ENCODE measurements at places on chromosomes 2 and 18.

DNA sequence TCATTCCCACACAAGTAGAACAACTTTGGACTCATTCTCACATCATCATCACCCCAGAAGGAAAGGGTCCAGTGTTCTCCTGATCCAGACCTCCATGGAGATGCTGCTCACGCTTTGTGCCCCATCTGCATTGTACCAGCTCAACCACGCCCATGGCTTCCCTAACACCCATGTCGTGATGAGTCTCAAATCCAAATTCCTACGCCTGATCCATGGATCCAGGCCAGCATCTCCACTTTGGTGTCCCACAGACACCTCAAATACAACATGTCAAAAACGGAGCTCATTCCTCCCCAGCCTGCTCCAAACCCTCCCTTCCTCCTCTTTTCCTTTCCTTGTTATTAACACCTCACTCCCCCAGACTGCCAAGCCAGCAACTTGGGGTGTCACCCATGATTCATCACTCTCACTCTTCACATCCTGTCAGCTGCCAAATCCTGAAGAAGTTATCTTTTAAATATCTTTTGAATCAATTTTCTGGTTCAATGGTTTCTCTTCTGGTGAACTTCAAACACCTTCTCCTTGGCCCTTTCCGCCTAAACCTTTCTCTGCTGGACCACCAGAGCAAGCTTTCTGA lies 30.2 kb upstream of the FAM124B start:
- no peak for DNase-seq

DNA sequence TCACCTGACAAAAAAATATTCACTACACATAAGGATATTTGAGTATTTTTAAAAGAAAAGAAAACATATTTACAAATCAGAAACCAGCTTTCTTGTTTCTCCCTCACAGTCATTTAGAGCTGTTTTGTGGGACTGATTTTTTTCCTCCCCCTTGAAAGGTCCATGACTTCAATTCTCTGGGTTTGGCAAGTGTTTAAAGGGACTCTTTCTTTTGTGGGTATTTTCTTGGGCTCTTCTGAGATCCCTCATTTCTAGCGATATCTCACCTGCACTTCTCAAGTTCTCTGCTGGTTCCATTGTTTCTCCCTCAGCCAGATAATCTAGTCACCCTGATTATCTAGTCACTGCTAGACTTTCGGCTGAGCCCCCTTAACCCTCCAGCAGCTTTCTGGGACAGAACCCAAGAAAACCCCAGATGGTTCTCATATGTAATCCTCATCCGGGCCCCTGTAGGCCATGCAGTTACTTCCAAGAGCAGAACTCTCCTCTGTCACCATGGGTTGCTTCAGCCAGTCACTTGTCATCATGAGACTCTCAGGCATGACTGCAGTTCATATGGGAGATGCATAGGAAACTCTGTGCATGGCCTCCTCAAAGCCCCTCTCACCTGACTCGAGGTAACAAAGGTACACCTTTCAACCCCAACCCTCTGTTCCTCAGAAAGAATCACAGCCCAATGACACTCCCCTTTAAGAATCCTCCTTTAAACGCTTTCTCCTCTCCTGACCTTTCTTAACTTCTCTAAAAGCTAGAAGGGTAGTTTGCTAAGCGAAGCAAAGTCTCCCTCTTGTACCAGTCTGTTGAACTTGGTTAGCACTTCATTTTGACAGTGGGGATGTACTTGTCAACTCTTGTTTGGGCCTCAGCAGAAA lies 36.7 kb upstream of the ITGA4 start:
- no peak for DNase-seq

DNA sequence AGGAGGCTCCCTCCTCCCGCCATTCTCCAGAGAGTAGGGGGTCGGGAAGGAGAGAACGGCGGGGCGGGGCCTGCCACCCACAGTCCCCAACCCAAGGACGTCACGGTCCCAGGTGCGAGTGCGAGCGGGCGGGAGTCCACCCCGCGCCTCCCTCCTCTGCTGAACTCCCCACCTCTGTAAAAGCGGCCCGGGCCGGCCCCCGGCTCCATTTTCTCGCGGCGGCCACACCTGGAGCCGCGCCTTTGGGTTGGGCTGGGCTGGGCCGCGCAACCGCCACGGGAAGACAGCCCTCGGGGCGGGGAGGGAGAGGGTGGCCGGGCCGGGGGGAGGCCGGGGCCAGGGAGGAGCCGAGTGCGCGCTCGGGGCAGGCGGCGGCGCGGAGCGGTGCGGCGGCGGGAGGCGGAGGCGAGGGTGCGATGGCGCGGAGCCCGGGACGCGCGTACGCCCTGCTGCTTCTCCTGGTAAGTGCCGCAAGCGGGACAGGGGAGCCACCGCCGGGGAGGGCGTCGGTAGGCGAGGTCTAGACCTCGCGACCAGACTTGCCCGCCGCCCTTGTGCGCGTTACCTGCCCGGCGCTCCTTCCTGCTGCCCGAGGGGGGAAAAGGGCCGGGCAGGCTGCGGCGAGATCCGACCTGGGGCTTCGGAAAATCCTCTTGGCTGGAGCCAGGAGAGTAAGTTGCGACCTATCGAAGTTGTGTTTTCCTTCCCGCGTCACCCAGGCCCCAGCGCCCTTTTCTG lies at the start of gene DSG2:
Gene DSG2, plus strand, starts transcription at position 342 of the 738 bp plus-strand sequence. Its CDS starts 75 bp downstream, at position 417.
- peak; percentile 15 for DNase-seq

DNA sequence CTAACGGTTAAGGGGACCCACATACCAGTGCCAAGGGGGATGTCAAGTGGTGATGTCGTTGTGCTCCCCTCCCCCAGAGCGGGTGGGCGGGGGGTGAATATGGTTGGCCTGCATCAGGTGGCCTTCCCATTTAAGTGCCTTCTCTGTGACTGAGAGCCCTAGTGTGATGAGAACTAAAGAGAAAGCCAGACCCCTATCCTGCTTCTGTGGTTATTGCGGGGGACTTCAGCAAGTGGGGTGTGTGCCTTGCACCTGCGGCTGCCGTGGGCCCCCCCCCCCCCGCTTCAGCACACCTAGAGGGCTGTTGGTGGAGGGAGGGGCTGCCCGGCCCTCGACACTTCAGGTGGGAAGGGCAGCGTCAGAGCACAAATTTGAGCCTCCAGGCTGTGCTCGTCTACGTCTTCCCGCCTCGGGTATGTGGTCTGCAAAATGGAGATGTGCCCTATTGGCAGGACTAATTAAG lies 6.1 kb downstream of the CTDSP1 start:
- no peak for DNase-seq

DNA sequence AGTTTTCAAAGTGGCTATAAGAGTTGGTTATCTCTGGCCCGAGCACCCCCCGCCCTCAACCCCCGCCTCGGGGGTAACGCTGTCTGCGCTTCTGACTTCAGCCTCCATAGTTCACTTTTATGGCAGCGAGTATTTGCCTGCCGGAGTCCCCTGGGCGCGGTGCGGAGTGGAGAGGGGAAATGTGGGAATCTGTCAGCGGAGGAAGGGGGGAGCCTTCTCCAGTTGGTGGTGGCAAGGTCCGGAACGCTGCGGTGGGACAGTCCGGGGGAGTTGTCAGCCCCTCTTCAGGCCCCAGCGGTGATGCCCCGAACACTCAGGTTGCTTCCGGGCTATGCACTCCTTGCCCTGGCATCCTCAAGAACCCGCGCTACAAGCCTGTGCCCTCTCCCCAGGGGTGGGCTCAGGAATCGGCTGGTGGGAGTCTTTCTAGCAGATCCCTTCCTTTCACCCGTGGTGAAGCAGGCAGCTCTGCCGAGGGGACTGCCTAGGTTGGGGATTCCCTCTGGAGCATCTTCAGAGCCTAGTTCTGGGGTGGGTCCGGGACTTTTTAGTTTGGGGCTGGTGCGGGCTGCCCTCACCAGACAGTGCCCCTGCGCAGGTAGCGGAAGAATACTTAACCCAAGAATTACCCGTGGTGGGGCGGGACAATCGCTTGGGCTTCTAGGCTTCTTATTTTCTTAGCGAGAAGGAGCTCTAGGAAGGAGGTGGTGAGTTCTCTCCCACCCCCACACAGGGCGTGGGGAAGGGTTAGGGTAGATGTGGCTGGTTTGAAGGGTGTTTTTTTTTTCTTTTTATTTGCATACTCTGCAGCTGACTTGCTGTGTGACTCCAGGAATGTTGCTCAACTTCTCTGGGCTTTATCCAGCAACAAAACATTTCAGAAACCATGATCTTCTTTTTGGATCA lies 1.6 kb downstream of the ATOH8 start:
- DNase-seq: no peak

- DNase-seq: no peak
Observed at GRCh38 chr18:77422974-77423867, 173.6 kb downstream of the GALR1 start.
